A549 treated with GW870086 at 1 μM for 4 hours (cell line): ENCODE measurements at places on chromosomes 13 and 19. TPM values are rescaled to one million over a fixed set of nuclear protein-coding genes. Genes with fewer than 3 reads are reported as not detected.

The ATP8B3 gene
- total RNA-seq: 1.9 to 3.6 TPM (median 3.0 TPM) in 5 replicates

The LAIR1 gene
- 0.18 TPM in 1 of 5 replicates, not detected in the others for total RNA-seq

The LILRB4 gene
- not detected in 5 replicates for total RNA-seq

The TDRD3 gene
- 5.0 to 5.5 TPM (median 5.4 TPM) in 5 replicates for total RNA-seq

The MAP3K10 gene
- 13.0 to 17.0 TPM (median 16.0 TPM) in 5 replicates for total RNA-seq

The ZNF665 gene
- total RNA-seq: not detected in 5 replicates

The ICAM4 gene
- 0.09 TPM in 1 of 5 replicates, not detected in the others for total RNA-seq

The CEACAM21 gene
- total RNA-seq: not detected in 5 replicates

The SMIM44 gene
- total RNA-seq: not detected in 5 replicates

The LILRB5 gene
- 0.05 to 0.15 TPM (median 0.05 TPM) in 4 of 5 replicates, not detected in the other for total RNA-seq

The SEMA6B gene
- 4.5 to 6.2 TPM (median 5.5 TPM) in 5 replicates for total RNA-seq

The PNMA8A gene
- 9.3 to 10.4 TPM (median 10.0 TPM) in 5 replicates for total RNA-seq

The GPR183 gene
- not detected in 5 replicates for total RNA-seq

The CEACAM16 gene
- total RNA-seq: 0.10 to 0.12 TPM (median 0.11 TPM) in 3 of 5 replicates, not detected in the others

The VSTM2B gene
- total RNA-seq: not detected in 5 replicates

The REXO1 gene
- 16.1 to 22.6 TPM (median 19.0 TPM) in 5 replicates for total RNA-seq

The SIX5 gene
- 17.0 to 28.2 TPM (median 24.1 TPM) in 5 replicates for total RNA-seq

The GZMM gene
- total RNA-seq: 0.27 to 0.57 TPM (median 0.38 TPM) in 3 of 5 replicates, not detected in the others

The TIMM13 gene
- total RNA-seq: 64.3 to 136 TPM (median 113 TPM) in 5 replicates

The PRR36 gene
- 0.22 to 0.49 TPM (median 0.41 TPM) in 5 replicates for total RNA-seq

The PROZ gene
- total RNA-seq: not detected in 5 replicates

The ELSPBP1 gene
- total RNA-seq: not detected in 5 replicates

The LGALS14 gene
- not detected in 5 replicates for total RNA-seq

The KIR2DL4 gene
- total RNA-seq: not detected in 5 replicates

The NANOS2 gene
- total RNA-seq: not detected in 5 replicates

The ACER1 gene
- not detected in 5 replicates for total RNA-seq

The CCDC8 gene
- total RNA-seq: not detected in 5 replicates

The ETFB gene
- 234 to 272 TPM (median 249 TPM) in 5 replicates for total RNA-seq

The PHF11 gene
- 6.0 to 6.9 TPM (median 6.2 TPM) in 5 replicates for total RNA-seq

The DNAJC3 gene
- 9.5 to 13.6 TPM (median 12.3 TPM) in 5 replicates for total RNA-seq

The SULT2A1 gene
- not detected in 5 replicates for total RNA-seq

The CATSPERD gene
- total RNA-seq: not detected in 5 replicates

The CPB2 gene
- total RNA-seq: not detected in 5 replicates

The PEAK3 gene
- total RNA-seq: 0.05 TPM in 1 of 5 replicates, not detected in the others

The SIGLEC12 gene
- not detected in 5 replicates for total RNA-seq

The ZNF792 gene
- total RNA-seq: 1.3 to 2.2 TPM (median 2.1 TPM) in 5 replicates

The IGFL1 gene
- 2.0 to 3.8 TPM (median 2.6 TPM) in 5 replicates for total RNA-seq

The TSHZ3 gene
- total RNA-seq: 2.1 to 2.7 TPM (median 2.5 TPM) in 5 replicates
